Skin of body (tissue), 3 donors: ENCODE measurements at places on chromosomes 6 and 20. TPM values are rescaled to one million over a fixed set of nuclear protein-coding genes. Genes with fewer than 3 reads are reported as not detected.

- peak; percentile 88 for DNase-seq
Measured at GRCh38 chr6:145734486-145735355, 599 bp downstream of the EPM2A start.

GRCh38 chr6:366389-367297 is 24.9 kb upstream of the IRF4 start:
- DNase-seq = no peak

GRCh38 chr6:89410788-89411144 is 1.3 kb downstream of the RRAGD start:
- DNase-seq = no peak

DNA sequence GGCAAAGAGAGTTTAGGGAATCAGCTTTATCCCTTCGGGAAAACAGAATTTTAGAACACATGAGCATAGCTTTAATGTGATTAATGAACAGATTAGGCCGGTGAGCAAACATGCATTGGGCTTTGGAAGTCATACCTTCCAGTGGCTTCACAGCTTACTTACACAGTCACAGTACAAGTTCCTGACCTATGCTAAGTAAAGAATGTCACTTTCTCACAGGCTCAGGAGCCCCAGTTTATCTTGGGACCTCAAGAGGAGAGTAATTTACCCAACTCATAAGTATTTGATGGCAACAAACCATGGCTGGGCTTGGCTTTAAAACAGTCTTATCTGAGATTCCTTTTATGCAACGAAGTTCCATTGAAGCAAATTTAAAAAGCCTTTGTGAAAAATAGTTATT is 195.9 kb downstream of the AKAP7 start:
- DNase-seq = no peak

DNA sequence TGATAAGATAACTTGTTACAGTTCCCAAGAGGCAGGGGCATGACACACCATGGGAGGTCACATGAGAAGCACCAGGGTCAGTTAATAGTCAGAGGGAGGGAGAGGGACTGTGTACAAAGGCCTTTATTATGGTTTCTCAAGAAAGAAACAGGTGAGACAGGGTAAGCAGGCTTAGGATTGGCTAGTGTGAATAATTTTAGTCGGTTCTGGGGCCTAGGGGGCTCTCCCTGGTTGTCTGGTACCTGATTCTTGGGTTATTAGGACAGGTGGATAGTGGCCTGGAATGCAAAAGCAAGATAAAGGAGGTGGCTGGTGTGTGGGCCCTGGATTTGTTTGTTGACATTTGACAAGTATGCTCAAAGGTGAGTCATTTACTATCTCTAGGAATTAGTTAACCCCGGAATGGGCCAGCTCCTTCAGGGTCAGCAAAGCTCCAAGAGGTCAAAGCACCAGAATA is 49.4 kb upstream of the MCUR1 start:
- DNase-seq = no peak

DNA sequence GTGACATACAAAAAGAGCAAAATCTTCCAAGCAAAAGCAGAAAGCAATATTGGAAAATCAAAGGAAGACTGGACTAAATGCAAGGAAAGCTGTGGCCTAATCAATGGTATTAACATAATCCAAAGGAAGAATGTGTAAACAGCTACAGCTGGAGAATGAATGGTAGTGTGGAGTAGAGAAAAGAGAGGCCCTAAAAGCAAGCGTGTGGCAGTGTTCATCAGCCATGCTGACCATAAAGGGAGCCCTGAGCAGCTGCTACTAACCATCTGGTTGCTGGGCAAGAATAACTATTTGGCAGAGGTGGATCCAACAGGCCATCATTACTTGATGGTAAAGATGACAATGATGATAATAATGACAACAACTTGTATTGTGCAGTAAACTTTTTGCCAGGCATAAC is 148.5 kb upstream of the BEND6 start:
- no peak for DNase-seq

- no peak for DNase-seq
Measured at GRCh38 chr6:63174173-63174572, 37.1 kb upstream of the FKBP1C start.

GRCh38 chr20:16215041-16215440 is 358.2 kb downstream of the KIF16B start:
- no peak for DNase-seq

- no peak for DNase-seq
Measured at GRCh38 chr6:112620812-112621569, 273.9 kb downstream of the RFPL4B start.

DNA sequence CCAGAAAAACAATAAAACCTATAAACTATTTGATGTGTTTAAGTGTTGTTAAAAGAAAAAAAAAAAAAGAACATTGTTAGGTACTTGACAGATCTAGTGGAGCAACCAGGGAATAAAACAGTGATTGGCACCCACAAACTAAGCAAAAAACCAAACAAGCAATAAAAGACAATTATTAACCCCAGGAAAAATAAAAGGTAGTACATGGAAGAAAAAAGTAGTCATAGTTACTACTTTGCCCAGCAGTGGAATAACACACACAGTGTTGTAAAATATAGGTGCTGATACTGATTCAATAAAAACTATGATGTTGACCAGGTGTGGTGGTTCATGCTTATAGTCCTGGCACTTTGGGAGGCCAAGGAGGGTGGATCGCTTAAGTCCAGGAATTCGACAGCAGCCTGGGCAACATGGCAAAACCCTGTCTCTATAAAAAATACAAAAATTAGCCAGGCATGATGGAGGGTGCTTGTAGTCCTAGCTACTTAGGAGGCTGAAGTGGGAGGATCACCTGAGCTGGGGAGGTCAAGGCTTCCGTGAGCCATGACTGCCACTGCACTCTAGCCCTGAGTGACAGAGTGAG is 43.9 kb downstream of the PIGU start:
- no peak for DNase-seq

DNA sequence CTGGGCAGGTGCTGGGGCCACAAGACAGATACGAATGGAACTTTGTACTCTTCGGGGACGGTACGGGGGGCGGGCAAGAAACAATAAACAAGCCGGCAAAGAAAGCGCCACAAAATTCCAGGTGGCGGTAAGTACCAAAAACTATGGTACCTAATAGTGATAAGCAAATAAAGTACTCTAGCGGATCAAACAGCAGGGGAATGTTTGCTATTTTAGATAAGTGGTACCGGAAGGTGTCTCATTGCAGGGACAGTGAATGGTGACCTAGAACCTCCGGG is 15.1 kb upstream of the RIPK1 start:
- no peak for DNase-seq

DNA sequence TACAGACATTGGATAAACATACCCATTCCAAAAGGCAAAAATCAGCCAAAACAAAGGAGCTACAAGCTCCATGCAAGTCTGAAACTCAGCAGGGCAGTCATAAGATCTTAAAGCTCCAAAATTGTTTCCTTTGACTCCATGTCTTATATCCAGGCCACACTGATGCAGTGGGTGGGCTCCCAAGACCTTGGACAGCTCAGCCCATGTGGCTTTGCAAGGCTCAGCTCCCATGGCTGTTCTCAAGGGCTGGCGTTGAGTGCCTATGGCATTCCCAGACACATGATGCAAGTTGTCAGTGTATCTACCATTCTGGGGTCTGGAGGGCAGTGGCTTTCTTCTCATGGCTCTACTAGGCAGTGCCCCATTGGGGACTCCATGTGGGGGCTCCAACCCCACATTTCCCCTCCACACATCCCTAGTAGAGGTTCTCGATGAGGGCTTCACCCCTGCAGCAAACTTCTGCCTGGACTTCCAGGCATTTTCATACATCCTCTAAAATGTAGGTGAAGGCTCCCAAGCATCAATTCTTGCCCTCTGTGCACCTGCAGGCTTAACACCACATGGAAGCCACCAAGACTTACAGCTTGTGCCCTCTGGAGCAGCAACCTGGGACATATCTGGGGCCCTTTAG is 35.4 kb upstream of the SENP6 start:
- DNase-seq = no peak

- DNase-seq = peak; percentile 31
Measured at GRCh38 chr6:78810146-78810545, 57.2 kb upstream of the IRAK1BP1 start.

- peak; percentile 27 for DNase-seq
Measured at GRCh38 chr6:35596448-35597442, 84.0 kb upstream of the TULP1 start.

GRCh38 chr20:21143194-21143890 is 17.5 kb downstream of the KIZ start:
- no peak for DNase-seq

DNA sequence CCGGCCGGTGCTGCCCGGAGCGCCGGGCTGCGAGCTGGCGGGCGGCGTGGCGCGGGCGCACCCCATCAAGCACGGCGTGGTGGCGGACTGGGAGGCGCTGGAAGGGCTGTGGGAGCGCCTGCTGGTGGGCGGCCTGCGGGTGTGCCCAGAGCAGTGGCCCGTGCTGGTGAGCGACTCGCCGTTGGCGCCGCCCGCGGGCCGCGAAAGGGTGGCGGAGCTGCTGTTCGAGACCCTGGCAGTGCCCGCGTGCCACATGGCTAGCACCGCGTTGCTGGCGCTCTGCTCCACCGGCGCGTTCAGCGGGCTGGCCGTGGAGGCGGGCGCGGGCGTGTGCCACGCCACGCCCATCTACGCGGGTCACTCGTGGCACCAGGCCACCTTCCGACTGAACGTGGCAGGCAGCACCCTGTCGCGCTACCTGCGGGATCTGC is 517 bp downstream of the ACTL10 start:
- no peak for DNase-seq

DNA sequence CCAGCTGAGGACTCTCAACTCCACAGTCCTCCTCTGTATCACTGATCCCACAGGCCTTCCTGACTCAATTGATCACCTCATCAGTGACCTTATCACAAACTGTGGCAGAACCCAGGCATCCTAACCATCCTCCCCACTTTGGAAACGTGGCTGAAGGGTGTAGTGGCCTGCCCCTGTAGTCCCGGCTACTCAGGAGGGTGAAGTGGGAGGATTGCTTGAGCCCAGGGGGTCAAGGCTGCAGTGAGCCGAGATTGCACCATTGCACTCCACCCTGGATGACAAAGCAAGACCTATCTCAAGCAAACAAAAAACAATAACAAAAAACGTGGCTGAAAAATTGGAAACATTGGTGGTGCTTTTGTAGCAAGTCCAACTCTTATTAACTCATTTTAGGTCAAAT is 203.4 kb upstream of the ZNF217 start:
- no peak for DNase-seq

- no peak for DNase-seq
Measured at GRCh38 chr6:40194447-40195170, 260.3 kb upstream of the MOCS1 start.

GRCh38 chr6:22082218-22082617 is 214.6 kb downstream of the PRL start:
- no peak for DNase-seq

TFAP2A gene
- 25.0 TPM for total RNA-seq

CLDN20 gene
- 0.30 TPM for total RNA-seq

ABHD16B gene
- total RNA-seq = not detected

RBBP9 gene
- total RNA-seq = 11.7 TPM

SFTA2 gene
- total RNA-seq = not detected

TSBP1 gene
- not detected for total RNA-seq

TNXB gene
- 64.4 TPM for total RNA-seq

BFSP1 gene
- 1.3 TPM for total RNA-seq
